ENCODE measurements at places on chromosomes 1 and 21.

- DNase-seq: no peak
These were observed 236.8 kb downstream of the CAMTA1 start for GRCh38 chr1:7022058-7022457.

DNA sequence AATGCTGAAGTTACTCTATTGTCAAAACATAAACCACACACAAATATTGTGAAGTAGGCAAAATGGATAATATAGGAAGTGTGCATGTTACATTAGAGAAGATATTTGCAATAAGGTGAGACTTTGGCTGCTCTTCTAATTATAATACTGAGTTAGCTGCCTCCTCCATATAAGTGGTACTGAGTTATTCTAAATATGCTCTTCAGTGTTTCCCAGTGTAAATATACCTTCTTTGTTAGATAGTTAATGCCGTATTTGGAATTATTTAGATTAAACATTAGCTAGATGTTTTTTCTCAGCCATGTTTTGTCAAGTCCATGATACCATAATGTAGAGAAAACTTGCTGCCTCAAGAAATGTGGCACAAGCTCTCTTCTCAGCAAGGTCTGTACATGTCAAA lies 186.4 kb downstream of the PTPRC start:
- DNase-seq: no peak

DNA sequence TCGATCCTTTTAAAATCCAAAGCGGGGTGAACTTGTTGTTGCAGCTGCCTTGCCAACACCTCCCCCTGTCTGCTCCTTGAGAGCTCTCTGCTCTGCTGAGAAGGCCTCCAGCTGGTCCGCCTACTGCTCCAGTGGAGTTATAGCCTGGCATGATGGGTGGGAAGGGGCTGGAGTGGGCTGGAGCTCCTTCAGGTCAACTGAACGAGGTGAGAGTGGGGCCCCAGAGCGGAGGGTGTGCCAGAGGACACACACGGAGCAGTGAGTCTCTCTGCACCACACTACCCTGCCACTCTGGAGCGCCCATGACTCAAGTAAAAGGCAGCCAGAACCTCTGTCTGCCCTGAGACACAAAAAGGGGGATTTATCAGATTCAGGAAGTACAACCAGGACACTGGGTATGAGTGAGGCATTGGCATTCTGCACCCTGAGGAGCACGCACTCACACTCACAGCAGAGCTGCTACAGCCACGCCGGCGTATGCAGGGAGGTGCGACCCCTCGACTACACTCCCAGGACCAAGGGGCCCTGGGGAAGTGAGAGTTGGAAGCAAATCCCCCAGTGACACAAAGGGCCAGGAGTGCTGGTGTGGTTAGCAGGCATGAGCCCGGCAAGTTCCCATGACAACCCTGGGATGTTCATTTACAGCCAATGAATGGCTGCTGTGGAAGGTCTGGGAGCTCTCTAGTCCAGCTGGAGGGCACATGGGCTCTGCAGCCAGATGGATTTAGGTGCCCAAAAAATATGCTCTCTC lies 28.0 kb upstream of the EVA1B start:
- peak; percentile 93 for DNase-seq

DNA sequence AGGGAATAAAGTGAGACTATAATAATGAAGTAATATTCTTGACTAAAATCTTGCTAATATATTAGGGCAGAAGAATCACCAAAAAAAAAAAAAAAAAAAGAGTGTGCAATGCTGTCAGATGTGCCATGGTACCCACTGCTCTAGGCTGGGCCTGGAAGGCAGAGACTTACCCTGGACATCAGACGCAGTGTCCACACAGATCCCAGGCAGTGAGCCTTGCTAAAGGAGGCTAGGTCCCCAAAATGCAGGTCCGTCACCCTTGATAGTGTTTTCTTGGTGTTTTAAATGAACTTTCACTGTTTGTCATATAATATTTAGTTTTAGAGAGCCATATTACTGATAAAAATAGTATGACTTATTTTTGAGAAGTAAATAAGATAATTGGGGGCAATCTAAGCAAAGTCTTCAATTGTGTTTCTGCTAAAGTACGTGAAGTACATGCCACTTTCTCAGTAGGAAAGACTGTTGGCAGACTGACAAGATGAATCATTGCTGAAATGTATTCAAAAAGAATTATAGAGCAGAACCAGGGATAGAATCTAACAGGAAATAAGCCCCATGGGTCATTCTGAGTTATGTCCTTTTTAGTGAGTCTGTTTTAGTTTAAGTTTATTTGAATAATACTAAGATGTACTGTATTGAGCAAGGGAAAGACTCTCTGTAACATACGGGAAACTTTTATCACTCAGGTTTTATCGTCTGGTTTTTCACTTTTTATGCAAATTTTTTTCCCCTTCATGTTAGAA lies 74.6 kb upstream of the PDC start:
- peak; percentile 90 for DNase-seq

- DNase-seq: no peak
These were observed 105.7 kb upstream of the CASZ1 start for GRCh38 chr1:10901891-10902805.

GRCh38 chr1:176111835-176112234 lies 95.3 kb downstream of the COP1 start:
- peak; percentile 10 for DNase-seq

DNA sequence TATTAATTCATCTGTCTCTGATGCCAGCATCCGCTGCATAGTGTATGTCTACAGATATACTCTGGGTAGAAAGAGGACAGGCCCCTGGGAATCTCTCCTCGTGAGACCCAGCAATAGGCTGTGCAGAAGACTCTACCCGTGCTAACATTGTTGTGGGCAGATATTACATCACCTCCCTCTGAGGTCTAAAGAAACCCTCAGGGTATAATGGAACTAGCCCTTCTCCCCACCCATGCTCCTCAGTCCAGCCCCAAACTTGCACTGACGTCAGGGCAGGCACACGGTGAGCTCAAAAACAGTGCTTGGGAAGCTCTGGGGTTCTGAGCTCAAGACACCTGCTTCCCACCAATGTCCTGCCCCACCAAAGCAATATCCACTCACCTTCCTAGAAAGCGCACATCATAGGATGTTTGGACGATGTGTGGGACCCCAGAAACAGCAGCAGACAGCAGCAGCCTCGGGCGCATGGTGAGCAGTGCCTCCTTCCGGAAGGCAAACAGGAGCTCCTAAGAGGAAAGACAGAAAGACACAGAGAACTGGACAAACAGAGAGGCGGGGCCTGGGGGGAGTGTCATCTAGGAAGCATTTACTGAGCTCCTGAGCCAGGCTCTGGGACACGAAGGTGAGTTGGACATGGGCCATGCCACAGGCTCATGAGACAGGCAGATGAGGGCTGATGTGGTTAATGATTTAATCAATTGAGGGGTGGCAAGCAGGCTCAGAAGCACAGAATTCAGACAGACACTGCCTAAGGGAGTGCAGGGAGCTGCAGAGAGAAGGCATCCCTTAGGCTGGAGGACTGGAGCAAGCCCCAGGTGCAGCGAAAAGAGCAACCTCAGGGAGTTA lies 4.8 kb downstream of the OVGP1 start:
- no peak for DNase-seq

GRCh38 chr1:31815752-31816500 lies at the start of gene SPOCD1:
TSS of gene SPOCD1 (minus strand) at chr1:31816022. CDS start at chr1:31815333, 689 bp downstream.
- peak; percentile 85 for DNase-seq

GRCh38 chr21:45533361-45533845 lies 8.8 kb downstream of the SLC19A1 start:
- DNase-seq: no peak

- no peak for DNase-seq
These were observed 12.5 kb downstream of the H6PD start for GRCh38 chr1:9246841-9247785.

DNA sequence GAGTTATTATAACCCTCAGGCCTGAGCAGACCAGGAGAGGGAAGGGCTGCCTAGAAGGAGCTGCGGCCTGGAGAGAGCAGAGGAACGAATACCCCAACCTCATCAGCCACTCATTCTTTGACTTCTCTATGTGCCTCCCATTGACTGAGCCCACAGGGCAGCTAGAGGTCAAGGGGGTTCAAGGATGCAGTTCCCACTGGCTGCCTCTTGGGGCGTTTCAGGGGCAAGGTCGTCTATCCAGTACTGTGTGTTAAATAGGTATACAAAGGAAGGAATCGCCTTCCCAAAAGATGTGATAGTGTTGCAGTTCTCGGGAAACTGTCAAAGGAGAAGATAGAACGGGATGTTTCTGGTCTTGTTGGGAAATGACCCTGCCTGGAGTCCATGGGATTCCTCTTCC lies 250.6 kb downstream of the PRDM2 start:
- DNase-seq: no peak

DNA sequence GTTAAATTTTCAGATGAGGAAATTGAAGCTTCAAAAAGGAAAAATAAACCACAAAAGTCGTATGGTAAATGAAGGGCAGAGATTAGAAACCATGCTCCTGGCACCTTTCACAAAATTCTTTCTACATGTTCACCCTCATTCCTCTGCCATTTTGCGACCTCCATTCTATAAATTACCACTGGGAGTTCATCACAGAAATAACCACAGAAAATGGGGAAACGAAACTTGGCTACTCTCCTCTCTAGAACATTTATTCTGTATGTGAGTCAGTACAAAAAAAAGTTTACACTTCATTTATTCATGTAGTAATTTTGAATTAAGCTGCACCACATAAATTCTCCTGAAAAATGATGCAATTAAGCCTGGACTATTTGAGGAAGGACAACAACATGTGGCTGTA lies 320.9 kb upstream of the C1orf87 start:
- peak; percentile 72 for DNase-seq

- DNase-seq: no peak
These were observed 38.8 kb downstream of the CASQ2 start for GRCh38 chr1:115729756-115730155.

- DNase-seq: peak; percentile 80
These were observed 37.2 kb upstream of the IPO9 start for GRCh38 chr1:201791779-201792173.

GRCh38 chr1:201968202-201968925 lies 13.1 kb downstream of the TIMM17A start:
- DNase-seq: no peak

DNA sequence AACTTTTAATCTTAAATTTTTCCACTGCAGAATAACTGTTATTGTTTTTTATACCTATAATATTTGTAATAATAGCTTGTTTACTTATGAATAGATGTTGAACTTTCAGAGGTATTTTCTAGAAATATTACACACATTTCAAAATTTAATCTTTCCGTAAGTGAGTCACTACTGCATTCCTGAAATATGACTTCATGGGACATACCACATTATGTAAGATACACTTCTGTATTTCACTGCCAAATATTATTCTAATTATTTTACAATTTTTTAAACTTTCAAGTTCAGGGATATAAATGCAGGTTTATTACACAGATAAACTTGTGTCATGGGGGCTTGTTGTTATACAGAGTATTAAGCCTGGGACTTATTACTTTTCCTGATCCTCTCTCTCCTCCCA lies 2220.5 kb downstream of the NCAM2 start:
- no peak for DNase-seq

GRCh38 chr1:33094971-33095604 lies 14.1 kb downstream of the AZIN2 start:
- DNase-seq: peak; percentile 62

- no peak for DNase-seq
These were observed 33.4 kb downstream of the FAAH start for GRCh38 chr1:46427541-46427940.

DNA sequence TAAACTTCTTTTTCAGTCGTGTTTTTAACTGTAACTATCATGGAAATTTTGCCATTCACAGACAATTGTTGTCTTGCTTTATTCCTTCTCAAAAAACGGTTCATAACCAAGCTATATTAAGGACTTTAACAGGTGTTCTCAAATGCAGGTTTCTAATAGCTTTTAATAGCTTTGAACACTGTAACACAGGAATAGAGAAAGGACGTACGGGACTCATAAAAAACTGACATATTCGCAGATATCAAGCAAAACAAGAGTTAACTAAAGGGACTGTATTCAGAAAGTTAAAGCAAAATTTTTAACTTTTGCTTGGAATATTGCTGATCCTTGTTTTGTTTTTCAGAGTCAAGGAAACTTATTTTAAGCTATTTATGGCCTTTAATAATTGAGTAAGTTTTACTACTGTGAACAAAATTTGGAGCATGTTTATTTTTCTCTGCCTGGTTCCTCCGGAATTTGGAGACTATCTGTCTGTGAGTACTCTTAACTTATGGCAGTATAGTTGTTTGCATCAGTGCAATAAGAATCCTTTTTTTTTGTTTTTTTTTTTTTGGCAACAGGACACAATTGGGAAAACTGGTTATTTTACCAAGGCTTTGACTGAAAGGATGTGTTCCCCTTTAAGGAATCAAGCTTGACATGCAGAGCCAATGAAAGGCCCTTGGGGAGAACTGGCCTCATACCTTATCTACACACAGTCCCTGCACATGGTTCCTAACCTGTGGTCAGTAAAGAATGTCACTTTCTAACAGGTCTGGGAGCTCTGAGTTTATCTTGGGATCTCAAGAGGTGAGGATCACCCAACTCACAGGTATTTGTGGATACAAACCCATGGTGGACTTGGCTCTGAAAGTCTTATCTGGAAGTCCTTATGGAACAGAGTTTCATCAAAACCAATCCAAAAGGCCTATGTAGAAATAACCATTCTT lies 5.8 kb upstream of the CD46 start:
- no peak for DNase-seq

- peak; percentile 53 for DNase-seq
These were observed 57.6 kb downstream of the DNM3 start for GRCh38 chr1:171898941-171899340.

DNA sequence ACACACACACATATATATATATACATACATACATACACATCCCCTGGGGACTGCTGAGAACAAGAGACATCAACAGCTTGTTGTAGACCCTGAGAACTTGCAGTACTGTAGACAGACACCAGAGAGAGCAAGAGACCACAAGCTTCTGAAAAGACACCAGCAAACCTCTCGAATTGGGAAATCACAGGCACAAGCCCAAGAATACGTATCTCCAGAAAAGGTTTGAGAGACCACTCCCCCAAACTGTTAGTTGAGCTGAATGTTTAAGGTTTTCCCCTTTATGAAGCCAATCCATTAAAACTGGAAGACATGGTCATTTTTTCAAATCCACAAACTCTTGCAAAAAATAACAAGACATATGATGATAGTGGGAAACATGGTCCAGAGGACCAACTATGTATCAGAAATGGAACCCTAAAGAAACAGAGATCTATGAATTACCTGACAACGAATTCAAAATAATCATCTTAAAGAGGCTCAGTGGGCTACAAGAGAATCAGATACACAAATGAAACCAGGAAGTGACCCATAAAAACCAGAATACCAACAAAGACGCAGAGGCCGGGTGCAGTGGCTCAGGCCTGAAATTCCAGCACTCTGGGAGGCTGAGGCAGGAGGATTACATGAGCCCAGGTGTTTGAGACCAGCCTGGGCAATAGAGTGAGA lies 45.1 kb downstream of the SLC2A1 start:
- DNase-seq: peak; percentile 88
